ENCODE measurements at places on chromosomes 12 and 14. TPM values are rescaled to one million over a fixed set of nuclear protein-coding genes. Genes with fewer than 3 reads are reported as not detected.

EAPP gene
- 37.5 TPM for total RNA-seq

CLEC6A gene
- total RNA-seq = not detected

GPX2 gene
- not detected for total RNA-seq

ANKLE2 gene
- total RNA-seq = 112 TPM

TROAP gene
- 64.9 TPM for total RNA-seq

CLEC2A gene
- not detected for total RNA-seq

LYZ gene
- total RNA-seq = not detected

SERPINA3 gene
- total RNA-seq = not detected

TAS2R10 gene
- total RNA-seq = not detected

All from activated CD4-positive, alpha-beta memory T cell treated with anti-CD3 and anti-CD28 coated beads for 36 hours (primary cell).